T-helper 17 cell (primary cell): ENCODE measurements at places on chromosomes 1 and 21.

- peaks cover 5% of the 10 kb centered on the region for H3K36me3 ChIP-seq
- H3K4me3 ChIP-seq: peak within 1 kb of the TSS; percentile 61
- peaks cover 36% of the 10 kb centered on the region for H3K27me3 ChIP-seq
- no peak within 1 kb of the TSS for H3K27ac ChIP-seq
- no peak for DNase-seq
Observed at GRCh38 chr1:201190624-201191051, at the start of gene IGFN1. Gene IGFN1 (plus strand): TSS chr1:201190824. CDS start chr1:201193294, 2,470 bp downstream.

DNA sequence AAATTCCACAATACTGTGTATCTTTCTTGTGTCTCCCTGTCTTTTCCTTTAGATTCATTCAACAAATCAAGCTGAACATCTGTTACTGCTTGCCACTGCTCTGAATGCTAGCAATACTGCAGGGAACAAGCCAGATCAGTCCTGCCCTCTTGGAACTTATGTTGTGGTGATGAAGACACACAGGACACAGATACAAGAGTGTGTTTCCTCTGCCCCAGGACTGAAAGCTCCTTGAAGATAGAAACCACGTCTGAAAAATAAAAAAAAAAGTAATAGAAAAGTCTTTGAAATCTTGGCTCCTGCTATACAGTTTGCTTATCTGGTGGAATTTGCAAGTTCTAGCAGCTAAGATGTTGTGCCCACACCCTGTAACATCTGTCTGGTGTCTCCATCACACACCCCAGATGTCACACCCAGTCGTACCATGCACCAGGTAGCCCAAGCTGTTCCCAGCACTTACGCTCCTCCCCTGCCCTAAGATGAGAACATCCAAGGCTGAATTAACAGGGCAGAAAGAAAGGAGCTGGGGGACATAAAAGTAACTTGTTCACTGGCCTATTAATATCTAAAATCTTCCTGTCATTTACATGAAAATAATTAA lies 80.2 kb upstream of the GALNT2 start:
- H3K4me3 ChIP-seq: no peak overlapping the region
- H3K36me3 ChIP-seq: no peaks in the 10 kb centered on the region
- H3K27me3 ChIP-seq: peaks cover 54% of the 10 kb centered on the region
- no peak for DNase-seq

- H3K4me3 ChIP-seq: no peak overlapping the region
- peaks cover 8% of the 10 kb centered on the region for H3K27me3 ChIP-seq
- H3K4me1 ChIP-seq: no peaks in the 10 kb centered on the region
- H3K36me3 ChIP-seq: peaks cover 7% of the 10 kb centered on the region
- no peak for DNase-seq
- no peak overlapping the region for H3K27ac ChIP-seq
Observed at GRCh38 chr1:185015631-185016030, 29.7 kb upstream of the RNF2 start.

- DNase-seq: no peak
- no peaks in the 10 kb centered on the region for H3K36me3 ChIP-seq
- H3K27me3 ChIP-seq: no peaks in the 10 kb centered on the region
- no peaks in the 10 kb centered on the region for H3K4me1 ChIP-seq
- H3K4me3 ChIP-seq: no peak overlapping the region
Observed at GRCh38 chr1:61241973-61242381, 159.6 kb downstream of the NFIA start.

- DNase-seq: no peak
- H3K36me3 ChIP-seq: peaks cover 3% of the 10 kb centered on the region
- H3K4me1 ChIP-seq: peaks cover 21% of the 10 kb centered on the region
- H3K4me3 ChIP-seq: peak overlapping the region; percentile 92
Observed at GRCh38 chr1:26470878-26471497, 1.3 kb upstream of the HMGN2 start.
